CD8-positive, alpha-beta T cell (primary cell): ENCODE measurements at places on chromosomes 6 and 20.

- DNase-seq = no peak
These were observed 8.0 kb upstream of the KCNK16 start for GRCh38 chr6:39330476-39330875.

DNA sequence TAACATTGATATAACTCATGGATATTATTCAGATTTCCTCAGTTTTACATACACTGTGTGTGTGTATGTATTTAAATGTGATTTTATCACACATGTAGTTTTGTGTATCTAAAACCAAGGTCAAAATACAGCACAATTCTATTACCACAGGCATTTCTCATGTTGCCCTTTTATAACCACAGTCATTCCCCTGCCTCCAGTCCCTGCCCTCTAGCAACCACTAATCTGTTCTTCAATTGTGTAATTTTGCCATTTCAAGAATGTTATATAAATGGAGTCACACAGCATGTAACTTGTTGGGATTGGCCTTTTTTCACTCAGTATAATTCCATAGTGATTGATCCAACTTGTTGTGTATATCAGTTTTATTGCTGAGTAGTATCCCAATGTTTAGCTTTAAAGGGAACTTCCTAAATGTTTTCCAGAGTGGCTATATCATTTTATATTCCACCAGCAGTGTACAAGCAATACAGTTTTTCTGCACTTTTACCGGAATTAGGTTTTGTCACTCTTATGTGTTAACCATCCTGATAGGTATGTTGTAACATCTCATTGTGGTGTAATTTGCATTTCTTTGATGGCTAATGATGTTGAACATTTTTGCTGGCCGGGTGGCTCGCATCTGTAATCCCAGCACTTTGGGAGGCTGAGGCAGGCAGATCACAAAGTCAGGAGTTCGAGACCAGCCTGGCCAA, 338.2 kb downstream of the SOX4 start:
- DNase-seq = no peak

GRCh38 chr6:122657601-122658000, 47.4 kb downstream of the PKIB start:
- DNase-seq = no peak

GRCh38 chr20:9616833-9617461, 102.6 kb downstream of the LAMP5 start:
- peak; percentile 7 for DNase-seq

DNA sequence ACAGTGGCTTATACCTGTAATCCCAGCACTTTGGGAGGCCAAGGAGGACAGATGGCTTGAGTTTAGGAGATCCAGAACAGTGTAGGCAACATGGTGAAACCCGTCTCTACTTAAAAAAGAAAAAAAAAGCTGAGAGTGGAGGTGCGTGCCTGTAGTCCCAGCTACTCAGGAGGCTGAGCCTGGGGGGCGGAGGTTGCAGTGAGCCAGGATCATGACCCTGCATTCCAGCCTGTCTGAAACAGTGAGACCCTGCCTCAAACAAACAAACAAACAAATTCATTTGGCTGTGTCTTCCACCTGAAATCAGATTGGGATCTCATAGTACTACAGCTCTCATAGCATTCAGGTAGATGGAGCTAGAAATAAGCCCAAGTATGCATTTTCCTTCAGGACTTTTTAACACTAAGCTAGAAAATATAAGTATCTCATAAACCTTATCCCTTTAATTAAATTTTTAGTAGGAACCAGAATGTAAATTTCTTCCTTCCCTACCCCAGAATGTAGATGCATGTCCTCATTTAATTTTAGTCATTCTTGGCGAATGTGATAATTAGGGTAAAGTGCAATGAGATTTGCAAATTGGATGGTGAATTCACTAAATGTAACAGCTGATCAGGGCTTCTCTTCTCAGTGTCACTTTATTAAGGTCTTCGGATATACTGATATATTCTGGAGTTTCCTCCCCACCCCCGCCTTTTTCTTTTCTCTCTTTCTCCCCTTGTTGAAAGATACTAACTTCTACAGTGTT, 190.4 kb downstream of the CDKAL1 start:
- no peak for DNase-seq

- no peak for DNase-seq
These were observed 49.5 kb downstream of the ARHGAP40 start for GRCh38 chr20:38651154-38651553.

DNA sequence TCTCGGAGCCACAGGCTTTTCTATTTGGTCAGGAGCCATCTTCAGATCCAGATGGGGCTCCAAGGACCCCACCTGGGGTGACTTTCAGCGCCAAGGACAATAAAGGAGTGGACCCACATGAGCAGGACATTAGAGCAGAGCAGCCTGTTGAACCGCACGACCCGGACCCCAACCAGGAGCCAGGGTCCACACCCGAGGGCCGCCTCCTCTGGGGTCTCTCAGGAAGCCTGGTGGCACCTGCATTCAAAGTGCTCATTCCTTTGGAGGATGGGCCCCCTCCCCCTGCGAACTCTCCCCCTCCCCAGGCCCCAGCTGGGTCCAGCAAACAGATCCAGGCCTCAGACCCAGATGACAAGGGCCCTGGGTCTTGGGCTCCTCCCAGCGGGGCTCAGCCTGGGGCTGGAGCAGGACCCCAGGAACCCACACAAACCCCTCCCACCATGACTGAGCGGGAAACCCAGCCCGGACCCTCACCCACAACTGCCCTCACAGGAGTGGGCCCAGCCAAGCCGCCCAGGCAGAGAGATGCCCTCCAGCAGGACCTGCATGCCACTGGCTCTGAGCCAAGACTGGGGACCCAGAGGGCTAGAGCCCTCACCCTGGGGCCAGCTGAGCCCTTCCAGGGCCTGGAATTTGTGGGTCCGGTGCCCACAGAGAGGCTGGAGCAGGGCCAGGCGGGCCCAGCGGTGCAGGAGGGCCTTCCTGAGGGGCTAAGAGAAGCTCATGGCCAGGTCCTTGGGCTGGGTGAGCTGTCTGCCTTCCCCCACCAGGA, 23.9 kb downstream of the RAB44 start:
- DNase-seq = no peak

DNA sequence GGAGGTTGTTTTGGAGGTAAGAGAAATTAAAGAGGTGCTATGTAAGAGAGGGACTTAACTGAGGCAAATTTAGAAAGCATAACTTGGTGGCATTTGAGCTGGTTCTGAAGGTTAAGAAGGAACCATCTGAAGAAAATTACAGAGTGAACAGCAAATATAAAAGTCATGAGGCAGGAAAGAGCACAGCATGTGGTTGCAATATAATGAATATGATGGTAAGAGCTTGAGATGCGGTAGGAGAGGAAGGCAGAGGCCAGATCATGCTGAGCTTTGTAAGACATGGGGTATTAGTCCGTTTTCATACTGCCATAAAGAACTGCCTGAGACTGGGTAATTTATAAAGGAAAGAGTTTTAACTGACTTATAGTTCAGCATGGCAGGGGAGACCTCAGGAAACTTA, 279.1 kb downstream of the UTRN start:
- DNase-seq = no peak
